ENCODE measurements at places on chromosomes 2 and 18.
A peak's percentile ranks its signal among the peaks of the same experiment; 100 is the strongest.

- no peak for DNase-seq
Observed at GRCh38 chr18:55243857-55244256, 284.6 kb upstream of the CCDC68 start.

DNA sequence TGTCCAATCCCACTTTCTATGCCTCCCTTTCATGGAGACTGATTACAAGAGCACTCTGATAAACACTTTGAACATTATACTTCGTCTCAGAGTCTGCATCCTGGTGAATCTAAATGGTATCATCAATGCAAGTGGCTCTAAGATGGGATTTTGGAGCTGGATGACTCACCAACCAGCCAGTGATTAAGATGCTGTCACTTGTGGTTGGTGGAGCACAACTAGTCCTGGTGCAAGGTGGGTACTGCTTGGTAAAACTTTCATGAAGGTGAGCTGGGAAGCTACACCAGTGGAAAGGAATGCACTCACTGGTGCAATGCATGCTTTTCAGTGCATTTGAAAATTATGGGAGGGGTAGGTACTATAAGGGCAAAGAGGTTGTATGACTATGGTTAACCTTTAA is 137.7 kb upstream of the TRIB2 start:
- DNase-seq = no peak

DNA sequence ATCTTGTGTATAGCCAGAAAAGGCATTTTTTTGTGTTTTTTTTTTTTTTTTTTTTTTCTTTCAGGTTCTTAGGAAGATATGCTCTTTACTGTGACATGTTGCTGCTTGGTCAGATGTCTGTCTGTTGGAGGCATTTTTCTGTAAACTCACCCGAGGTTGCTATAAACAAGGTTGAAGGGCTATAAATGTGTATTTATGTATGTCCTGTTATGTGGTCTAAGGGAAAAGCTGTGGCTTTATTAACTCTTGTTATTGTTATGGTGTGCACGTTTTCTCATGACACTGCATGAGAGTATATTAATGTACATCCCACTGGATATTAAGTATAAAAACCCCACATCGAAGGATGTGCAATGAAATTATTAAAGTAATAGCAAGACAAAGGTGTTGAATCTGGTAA is 102.0 kb downstream of the ZNF532 start:
- DNase-seq = no peak

- no peak for DNase-seq
Observed at GRCh38 chr2:42101206-42102023, 53.6 kb downstream of the PKDCC start.

DNA sequence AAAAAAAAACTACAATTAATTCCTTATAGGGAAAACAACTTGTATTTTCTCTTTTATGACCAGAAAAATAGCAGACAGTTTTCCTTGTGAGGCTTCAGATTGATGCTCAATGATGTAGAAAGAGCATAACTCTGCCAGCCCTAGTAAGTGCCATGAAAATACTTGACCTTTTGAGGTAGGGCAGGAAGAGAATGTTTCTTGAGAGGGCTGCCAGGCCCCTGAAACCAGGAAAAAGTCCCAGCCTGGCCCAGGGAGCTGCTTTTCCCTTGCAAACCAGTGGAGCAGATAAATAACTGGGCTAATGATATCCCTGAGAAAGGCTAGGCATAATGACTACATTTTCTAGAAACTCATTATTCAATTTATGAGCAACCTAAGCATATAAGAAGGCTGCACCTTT is 126.8 kb downstream of the SLC8A1 start:
- no peak for DNase-seq

DNA sequence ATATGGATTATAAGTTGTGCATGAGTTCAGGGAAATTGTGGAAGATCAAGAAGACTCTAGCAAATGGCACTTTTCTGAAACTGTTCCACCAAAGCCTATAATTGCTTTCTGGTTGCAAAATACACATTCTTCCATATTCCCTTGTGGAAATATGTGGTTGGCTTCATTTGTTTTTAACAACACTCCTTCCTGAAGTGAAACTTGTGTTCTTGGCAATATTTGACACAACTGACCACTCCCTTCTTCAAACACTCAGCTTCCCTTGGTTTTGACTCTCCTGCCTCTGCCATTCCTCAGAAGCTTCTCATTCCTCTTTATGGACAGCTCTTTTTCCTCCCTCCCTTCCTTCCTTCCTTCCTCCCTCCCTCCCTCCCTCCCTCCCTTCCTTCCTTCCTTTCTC is 192.3 kb downstream of the PMAIP1 start:
- DNase-seq = no peak

DNA sequence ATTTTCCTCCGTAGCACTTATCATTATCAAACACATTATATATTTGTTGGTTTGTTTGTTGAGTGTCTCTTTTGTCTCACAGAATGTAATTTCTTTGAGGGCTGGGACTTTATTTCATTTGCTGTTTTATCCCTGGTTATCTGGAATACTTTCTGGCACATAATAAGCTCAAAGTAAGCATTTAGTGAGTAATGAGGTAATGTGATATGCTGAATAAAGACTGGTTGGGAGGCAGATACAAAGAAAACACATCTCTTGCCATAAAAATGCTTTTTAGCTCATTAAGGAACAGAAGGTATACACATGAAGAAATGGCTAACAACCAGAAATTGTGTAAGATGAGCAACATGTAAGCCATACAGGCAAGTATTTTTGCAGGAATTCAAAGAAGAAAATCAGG is 1411.8 kb downstream of the LRP1B start:
- DNase-seq = no peak

DNA sequence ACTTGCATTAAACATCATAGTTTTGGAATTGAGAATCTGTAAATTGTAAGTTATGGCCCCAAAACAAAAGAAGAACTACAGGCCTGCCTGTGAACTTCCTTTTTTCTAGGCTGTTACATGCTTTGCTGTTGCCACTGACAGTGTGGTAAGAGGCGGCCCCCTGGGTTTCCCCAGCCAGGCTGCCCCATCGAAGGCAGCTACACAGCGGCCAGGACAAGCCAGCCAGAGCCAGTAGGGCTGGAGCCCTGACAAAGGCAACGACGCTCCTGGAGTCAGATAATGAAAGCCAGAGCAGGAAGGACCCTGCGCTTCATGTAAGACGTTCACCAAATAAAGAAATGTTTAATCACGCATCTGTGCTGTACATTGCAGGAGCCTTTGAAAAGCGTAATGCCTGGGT is 55.0 kb downstream of the ANKRD44 start:
- peak; percentile 96 for DNase-seq

GRCh38 chr18:65994302-65994701 is 243.5 kb downstream of the CDH7 start:
- DNase-seq = peak; percentile 16

GRCh38 chr2:219823574-219823973 is 196.1 kb downstream of the SLC4A3 start:
- no peak for DNase-seq

DNA sequence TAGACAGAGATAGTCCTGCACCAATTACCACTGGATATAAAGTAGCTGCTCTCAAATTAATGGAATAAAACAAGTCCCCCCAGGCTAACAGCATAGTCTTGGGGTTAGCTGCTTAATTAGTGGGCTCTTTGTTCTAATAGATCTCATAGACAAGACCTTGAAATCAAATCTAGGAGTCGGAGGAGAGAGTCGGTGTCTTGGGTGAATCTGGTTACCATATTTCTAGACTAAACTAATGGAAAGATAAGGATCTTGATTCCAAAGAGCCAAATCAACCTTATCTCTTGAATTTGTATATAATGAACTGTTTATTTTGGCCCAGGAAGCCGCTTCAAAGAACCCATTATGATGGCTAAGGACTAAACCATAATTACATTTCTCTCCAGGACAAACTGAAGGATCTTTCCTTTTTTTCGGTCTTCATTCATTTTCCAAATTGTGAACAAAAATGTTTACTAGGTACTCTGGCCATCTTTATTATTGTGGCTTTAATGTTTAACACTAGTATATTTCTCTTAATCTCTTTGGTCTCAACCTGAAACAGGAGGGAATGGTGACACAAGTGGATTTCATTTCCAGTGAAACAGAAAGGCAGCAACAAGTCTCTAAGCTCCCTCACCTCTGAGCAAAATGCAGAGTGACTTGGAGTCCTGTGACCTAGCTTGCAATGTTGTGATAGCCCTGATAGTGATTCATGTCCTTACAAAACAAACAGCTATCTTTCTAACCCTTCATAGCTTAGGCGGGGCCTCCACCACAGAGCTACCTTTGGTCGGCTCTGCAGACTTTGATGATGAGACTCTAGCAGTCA is 137.9 kb upstream of the PARD3B start:
- no peak for DNase-seq

DNA sequence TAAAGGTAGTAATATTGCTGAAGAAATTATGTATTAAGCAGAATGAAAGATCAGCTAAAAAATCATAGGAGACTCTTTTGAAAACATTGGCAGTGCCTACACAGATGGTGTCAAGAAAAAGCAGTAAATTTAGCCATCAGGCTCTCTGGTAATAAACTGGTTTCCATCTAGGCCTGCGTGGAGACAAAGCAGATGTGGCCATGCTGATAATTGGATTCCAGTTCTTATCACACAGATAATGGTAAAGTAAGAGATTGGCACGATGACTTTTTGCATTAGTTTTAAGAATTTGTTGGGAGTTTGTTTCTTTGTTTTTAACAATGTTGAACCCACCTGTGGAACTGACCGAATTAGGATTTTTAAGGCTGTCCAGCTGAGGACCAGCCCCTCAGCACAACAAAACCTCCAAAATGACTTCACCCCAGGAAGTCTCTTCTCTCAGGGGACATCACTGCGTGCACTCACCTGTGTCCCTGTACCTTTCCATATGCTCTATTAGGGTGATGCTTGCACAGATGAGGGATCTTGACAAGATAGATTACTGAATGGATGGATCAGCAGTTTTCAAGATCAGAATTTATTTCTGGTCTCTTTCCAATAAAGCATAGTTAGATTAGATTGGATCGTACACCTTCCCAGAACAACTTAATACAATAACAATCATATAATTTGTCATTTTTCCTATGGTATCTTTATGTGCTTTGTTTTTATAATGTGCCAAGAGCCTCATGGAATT is 69.1 kb upstream of the DNAJC10 start:
- DNase-seq = no peak

GRCh38 chr18:63107171-63107845 is 212.3 kb downstream of the BCL2 start:
- DNase-seq = no peak

DNA sequence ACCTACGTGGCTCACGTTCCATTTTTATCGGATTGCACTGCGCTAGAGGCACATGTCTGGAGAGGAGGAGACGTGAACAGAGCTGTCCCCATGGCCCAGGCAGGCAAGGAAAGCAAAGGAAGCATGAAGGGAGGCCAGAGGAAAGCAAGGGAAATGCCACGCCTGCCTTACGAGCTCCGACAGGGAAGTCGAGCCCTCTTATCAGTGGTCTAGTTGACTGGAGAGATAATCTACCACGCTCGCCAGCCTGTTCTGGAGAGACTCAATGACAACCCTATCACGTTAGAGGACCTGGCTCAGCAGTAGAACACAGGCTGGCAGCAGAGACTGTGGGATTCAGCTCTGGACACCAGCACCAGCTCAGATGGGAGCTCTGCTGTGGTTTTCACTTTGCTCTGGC is 202.6 kb upstream of the ID2 start:
- DNase-seq = no peak

DNA sequence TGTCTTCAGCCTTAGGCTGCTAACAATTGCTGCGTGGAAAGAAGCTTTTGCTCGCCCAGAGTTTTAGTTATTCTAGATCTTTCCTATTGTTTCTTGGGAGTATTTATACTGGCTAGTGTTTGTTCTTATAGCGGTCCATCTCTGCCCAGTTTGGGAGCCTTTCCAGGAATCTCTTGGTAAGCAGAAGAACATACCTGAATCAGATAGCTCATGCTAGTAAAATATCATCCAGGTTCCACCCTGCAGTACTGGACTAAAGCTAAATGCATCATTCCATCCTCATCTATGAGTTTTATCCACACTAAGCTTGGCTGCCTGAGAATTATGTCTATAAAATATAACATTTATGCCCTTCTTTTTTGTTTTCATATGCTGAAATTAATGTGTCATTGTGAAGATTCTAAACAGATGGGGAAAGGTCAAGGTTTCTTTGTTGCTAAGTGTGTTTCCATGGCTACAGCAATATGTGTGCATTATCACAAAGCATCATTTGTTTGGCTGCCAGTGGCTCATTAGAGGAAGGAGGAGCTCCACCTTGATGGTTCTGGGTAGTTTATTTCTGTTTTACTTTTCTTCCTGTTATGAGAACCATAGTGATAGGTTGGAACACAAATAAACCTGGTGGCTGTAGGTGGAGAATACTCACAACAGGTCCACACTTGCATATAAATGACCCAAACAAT is 182.8 kb downstream of the PIK3C3 start:
- no peak for DNase-seq

DNA sequence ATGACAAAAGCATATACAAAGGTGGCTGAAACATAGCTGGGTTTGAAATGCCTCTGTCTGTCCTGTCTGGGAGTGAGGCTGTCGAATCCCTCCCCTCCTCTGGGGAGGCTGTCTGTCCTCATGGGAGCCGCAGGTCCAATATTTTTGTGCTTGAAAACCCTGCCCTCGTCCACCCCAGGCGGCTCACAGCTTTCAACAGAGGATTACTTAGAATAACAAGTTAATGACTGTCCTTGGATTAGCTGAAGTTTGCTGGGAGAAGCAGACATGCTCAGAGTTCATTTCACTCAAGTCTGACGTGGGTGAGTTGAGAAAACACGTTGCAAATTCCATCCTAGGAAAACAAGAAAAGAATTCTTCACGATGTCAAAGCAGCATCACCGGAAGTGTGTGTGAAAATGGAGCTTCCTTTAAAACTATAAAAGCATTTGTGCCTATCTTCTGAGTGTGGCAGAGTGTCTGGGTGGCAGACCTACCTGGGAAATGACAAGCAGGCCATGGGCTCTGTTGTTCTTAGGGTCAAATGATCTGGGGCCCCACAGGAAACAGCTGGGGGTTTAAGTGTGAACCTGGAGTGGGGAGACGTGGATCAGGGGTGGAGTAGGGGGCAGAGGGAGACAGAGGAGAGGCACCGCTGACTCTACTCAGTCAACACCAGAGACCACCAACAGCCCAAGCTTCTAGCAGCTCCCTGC is 77.1 kb downstream of the DDX1 start:
- DNase-seq = no peak

GRCh38 chr2:153963256-153963655 is 91.5 kb downstream of the GALNT13 start:
- DNase-seq = no peak

DNA sequence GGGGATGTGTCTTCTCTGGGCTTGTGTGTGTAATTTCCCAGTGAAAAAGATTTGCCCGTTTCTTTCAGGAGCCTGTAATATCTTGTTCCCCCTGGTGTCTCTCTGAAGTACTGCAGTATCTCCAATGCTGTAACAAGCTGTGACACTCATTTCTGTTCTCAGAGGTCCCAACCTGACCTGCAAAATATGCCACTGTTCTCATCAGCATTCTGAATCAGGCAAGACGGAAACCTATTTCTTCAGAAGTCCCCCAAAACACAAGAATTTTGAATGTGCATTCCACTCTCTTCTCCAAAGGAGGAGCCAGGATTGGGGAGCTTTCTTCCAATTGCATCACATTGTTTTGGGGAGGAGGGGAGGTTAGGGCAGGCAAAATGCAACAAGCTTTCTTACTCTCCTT is 77.0 kb upstream of the CNGA3 start:
- DNase-seq = peak; percentile 80
